ENCODE measurements at places on chromosomes 1 and 21.

- no peak for DNase-seq
Observed at GRCh38 chr1:6638226-6638625, 13.6 kb downstream of the THAP3 start.

DNA sequence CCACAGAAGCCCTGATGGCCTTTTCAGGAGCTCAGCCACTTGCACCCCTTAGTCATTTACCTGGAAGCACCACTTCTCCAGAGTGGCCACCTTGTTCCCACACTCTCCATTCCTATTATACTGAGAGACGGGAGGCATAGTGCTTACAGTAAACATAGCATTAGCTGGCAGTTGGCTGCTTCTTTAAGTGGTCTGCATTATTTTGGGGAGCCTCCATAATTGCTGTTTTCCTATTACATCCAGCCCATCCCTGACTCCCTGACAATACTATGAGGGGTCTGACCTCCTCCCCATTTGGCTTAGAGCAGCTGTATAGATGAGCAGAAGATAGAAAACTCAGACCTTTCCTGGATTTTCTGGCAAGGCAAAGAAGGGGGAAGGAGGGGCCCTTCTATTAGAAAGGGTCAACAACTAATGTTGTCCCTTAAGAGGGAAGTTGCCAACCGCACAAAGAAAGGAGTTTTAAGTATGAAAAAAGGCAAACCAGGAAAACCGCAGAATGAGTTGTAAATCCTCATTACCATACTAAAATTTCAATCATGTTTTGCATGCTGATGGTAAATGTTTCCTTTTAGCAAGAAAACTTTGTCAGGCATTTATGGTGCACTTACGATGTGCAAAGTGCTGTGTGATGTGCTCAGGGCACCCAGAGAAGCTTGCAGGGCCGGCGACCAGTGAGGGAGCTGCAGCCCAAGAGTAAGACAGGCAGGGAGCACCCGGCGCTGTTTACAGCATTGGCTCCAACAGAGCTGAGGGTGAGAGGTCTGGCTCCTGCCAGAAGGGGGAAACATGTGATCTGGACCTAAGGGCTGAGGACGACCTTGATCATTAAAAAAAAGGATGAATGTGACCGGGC, 167.3 kb downstream of the ZZZ3 start:
- DNase-seq = no peak

GRCh38 chr1:229305392-229305791, 34.5 kb downstream of the RAB4A start:
- no peak for DNase-seq

GRCh38 chr1:229280037-229280828, 9.3 kb downstream of the RAB4A start:
- DNase-seq = no peak

DNA sequence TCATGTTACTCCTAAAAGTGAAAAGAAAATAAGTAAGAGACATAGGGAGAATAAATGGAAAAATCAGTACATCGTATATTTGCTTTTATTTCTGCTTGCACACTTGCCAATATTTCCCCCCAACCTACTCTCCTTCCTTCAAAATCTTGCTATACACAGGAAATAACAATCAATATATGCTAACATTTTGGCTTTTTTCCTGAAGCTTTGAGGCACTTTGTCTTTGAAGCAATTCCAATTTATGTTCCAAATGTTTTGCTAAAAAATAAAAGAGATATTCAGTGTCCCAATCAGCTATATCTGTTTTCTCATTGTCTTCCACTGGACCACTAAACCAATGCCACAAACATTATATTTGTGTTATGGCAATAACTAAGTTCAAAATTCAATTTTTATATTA, 184.0 kb upstream of the NEGR1 start:
- DNase-seq = no peak

DNA sequence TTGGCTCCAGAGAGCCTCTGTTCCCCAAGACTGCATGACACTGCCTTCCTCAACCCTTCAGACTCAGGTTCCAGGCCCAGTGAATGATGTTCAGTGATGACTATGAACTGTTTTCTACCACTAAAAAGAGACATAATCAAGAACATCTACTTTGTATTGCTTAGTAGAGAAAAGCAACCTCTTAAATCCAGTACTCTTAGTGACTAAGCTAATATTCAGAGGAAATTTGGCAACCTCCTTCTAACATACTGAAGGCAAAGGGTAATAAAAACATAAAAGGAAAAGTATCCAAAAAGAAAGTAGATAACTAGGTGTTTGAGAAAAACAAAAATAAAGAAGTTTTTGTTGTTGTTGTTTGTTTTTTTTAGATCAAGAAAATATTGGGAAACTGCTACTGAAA, 153.3 kb upstream of the RUNX1 start:
- DNase-seq = no peak

GRCh38 chr1:228275430-228276173, 67.8 kb downstream of the OBSCN start:
- DNase-seq = peak; percentile 91

DNA sequence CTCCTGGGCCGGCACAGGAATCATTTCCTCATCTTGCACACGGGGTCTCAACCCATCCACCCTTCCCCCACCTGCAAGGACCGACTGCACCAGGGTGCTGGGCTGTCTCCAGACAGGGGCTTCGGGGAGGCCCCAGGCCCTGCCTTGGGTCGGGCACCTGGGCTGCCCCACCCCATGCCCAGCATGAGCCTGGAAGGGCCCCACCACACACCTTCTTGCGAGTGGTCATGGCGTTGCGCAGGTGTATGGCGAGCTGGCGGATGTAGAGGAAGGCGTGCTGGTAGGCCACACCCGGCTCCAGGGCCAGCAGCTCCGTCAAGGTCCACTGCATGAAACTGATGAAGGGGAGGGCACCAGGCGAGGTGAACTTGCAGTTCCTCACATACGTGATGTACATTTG, 6.9 kb downstream of the NOC2L start:
- DNase-seq = no peak

GRCh38 chr1:22584001-22584562, 20.8 kb downstream of the EPHA8 start:
- DNase-seq = no peak

GRCh38 chr1:226134170-226135058, 52.1 kb downstream of the ACBD3 start:
- no peak for DNase-seq

- no peak for DNase-seq
Observed at GRCh38 chr1:178484698-178485225, 12.0 kb downstream of the CLEC20A start.

DNA sequence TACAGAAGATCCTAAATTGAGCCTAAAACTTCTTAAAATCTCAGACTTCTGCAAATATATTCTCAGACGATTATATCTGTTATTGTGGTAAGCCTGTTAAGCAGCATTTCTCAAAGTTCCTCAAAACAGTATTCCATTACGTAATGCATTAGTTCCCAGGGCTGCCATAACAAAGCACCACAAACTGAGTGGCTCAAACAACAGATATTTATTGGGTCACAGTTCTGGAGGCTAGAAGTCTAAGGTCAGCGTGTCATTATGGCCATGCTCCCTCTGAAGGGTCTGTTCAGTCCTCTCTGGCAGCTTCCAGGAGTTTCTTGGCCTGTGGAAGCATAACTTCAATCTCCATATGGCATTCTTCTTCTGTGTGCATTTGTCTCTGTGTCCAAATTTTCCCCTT, 103.5 kb upstream of the ST6GALNAC5 start:
- no peak for DNase-seq

GRCh38 chr1:210568631-210569030, 239.9 kb downstream of the HHAT start:
- peak; percentile 24 for DNase-seq

DNA sequence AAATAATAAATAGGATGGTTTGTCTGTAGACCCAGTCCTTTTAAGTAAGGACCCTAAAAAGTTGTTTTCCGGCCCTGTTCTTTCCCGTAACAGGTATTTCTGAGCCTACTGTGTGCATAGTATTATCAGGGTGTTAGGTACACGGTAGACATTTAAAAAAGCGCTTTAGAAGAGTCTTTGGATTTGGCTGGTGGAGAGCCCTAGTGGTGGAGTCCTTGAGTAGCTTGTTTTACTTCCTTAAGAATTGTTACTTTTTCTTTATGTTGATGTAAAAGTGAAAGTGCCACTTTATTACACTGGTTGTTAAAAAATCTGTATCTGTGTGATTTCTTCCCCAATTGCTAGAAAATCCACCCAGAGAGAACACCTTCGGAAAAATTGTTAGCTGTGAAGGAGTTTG, 36.8 kb downstream of the SMYD2 start:
- DNase-seq = no peak

GRCh38 chr1:207649210-207649753, 4.3 kb downstream of the CR1L start:
- DNase-seq = no peak

GRCh38 chr1:99956755-99957154, 13.0 kb upstream of the SLC35A3 start:
- no peak for DNase-seq

DNA sequence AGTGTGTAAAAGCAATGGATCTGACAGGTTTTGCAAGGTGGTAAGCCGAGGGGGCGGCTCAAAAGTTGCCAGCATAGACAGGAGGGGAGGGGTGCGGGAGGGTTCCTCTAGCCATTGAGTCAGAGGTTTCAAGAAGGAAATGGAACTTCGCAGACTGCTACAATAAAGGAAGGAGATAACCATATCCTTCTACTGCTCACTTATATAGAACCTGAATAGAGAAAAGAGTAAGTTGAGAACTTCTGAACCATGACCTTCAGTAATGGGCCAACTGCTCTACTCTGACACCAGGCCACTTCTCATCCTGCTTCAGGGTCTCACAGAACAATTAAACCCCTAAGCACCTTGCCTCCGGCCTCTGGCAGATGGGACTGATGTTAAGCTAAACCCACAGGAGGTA, 26.3 kb upstream of the BCAR3 start:
- DNase-seq = no peak

- DNase-seq = no peak
Observed at GRCh38 chr1:150171801-150172200, 22.1 kb downstream of the PLEKHO1 start.

GRCh38 chr1:227774821-227775661, 39.8 kb downstream of the SNAP47 start:
- no peak for DNase-seq

GRCh38 chr1:198906739-198907422, 268.0 kb downstream of the PTPRC start:
- DNase-seq = no peak

GRCh38 chr1:208885650-208886049, 641.5 kb upstream of the PLXNA2 start:
- no peak for DNase-seq

GRCh38 chr1:46137916-46138315, 5.5 kb upstream of the PIK3R3 start:
- DNase-seq = no peak

DNA sequence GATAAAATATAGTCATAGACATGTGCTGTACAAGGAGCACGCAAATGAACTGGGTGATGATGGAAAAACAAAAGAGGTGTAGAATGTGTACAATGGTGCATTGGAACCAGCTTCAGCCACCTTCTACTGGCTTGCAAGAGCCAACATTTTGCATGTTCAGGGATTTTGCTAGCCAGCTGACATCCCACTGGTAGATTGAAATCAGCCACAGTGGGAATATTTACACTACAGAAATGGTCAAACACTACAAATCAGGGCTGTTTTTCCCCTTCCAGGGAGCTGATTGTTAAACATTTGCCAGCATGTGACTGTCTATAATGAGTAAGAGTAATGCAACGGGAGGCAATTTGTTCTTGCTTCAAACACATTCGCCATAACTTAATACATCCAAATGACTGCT, 23.2 kb downstream of the PMVK start:
- no peak for DNase-seq

GRCh38 chr1:169109561-169110134, 3.2 kb downstream of the ATP1B1 start:
- peak; percentile 38 for DNase-seq

DNA sequence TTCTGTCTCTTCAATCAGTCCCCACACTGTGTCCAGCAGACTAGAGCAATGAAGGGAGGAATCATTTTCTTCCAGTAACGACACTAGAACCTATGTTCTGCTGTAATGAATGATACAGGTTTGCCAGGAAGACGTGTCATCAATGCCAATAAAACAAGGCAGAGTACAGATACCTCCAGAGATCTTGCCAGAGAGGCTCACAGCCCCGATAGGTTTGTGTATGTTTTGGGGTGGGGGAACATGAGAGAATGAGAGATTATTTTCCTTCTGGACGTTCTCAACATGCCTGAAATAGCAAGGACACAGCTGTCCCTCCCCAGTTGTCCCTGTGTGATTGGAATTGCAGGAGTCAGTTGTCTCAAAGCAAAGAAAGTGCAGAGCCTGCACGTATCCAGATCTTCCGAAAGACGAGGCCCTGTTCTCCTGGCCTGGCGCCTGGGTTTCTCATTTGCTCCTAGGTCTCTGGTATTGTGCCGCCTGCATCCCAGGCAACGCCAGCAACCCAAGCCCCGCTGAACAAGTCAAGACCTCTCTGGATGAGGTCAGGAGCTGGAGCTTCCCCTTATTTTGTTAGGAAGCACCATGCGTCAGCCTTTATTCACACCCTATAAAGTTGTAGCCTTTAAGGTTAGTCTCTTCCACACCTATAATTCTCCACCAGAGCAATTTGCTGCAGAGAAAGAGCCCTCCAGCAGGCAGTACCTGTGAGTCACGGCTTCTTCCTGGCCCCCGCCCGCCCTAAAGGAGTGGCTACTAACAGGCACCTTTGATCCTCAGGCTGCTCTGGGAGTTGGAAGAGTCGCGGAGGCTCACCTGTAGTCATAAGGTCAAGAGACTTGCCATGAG, 130.5 kb downstream of the TOMM20 start:
- DNase-seq = no peak

- DNase-seq = no peak
Observed at GRCh38 chr1:62796221-62796620, 12.3 kb downstream of the ATG4C start.

- peak; percentile 50 for DNase-seq
Observed at GRCh38 chr1:18764362-18764761, 95.1 kb downstream of the TAS1R2 start.

DNA sequence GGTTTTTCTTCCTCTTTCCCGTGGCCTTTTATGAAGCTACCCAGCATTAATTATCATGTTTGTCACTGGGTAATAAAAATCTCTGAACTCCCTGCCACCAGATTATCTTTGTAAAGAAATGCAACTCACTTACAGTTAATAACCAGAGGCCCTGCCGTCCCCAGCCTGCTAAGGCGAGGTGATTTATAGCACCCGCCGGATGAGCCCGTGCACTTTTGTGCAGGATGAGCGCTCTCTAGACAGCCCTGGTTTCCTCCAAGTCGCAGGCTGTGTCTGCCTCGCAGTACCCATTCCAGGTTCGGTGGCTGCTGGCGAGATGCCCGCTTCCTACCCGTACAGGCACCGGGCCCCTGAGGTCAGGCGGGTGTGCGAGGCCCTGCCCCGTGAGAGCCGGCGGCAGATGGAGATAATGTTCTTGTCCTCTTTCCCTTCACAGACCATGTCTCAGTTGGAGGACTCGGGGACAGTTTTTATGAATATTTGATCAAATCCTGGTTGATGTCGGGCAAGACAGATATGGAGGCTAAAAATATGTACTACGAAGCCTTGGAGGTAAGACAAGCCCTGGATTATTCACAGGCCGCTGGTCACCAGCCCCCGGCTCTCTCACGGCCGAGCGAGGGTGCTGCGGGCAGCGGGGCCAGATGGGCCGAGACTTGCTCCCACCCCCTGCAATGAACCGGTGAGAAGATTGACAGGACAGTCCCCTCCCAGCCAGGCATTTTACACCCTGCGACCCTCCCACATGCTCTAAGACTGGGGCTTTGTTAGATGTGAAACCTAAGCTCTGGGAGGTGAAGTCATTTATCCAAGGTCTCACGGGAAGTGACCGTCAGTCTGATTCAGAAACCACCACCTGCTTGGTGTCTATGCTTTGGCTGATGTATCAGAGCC, 28.5 kb upstream of the SELENON start:
- peak; percentile 74 for DNase-seq

- no peak for DNase-seq
Observed at GRCh38 chr1:55195521-55196233, 19.5 kb downstream of the USP24 start.
